Activated T-helper 1 cell treated with Interleukin-2 at 50 U/mL for 16 hours (primary cell): ENCODE measurements at places on chromosomes 5 and 9.

- DNase-seq: no peak
Measured at GRCh38 chr9:76626141-76626540, 138.1 kb upstream of the PCA3 start.

GRCh38 chr5:154757814-154758406, 2.7 kb downstream of the LARP1 start:
- DNase-seq: no peak

DNA sequence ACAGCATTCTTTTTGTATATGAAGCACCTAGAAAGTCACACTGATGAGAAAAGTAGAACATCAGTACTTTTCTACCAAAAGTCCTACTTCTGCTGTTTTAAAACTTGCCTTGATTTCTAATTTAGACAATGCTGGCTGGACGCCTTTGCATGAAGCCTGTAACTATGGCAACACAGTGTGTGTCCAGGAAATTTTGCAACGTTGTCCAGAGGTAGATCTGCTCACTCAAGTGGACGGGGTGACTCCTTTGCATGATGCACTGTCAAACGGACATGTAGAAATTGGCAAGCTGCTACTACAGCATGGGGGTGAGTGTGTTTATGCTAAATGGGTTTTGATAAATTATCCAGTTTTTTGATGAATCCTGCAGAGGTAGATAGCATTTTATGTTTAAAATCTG, 73.5 kb downstream of the SLF1 start:
- no peak for DNase-seq

DNA sequence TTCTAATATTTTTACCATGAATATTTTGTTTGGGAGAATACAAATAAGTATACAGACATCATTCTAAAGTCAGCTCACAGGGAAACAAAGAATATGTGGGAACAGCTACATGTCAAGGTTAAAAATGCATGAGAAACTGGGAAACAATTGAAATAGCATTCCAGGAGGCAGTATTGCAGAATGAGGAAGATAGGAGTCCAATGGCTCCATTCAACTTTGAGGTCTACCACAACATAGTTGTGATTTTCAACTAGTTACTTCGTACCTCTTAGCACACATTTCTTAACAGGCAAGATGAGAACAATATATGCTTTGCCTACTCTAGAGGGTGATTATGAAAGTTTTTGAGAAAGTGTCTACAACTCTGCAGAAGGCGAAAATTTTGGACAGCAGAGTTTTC, 35.2 kb upstream of the CAST start:
- no peak for DNase-seq

DNA sequence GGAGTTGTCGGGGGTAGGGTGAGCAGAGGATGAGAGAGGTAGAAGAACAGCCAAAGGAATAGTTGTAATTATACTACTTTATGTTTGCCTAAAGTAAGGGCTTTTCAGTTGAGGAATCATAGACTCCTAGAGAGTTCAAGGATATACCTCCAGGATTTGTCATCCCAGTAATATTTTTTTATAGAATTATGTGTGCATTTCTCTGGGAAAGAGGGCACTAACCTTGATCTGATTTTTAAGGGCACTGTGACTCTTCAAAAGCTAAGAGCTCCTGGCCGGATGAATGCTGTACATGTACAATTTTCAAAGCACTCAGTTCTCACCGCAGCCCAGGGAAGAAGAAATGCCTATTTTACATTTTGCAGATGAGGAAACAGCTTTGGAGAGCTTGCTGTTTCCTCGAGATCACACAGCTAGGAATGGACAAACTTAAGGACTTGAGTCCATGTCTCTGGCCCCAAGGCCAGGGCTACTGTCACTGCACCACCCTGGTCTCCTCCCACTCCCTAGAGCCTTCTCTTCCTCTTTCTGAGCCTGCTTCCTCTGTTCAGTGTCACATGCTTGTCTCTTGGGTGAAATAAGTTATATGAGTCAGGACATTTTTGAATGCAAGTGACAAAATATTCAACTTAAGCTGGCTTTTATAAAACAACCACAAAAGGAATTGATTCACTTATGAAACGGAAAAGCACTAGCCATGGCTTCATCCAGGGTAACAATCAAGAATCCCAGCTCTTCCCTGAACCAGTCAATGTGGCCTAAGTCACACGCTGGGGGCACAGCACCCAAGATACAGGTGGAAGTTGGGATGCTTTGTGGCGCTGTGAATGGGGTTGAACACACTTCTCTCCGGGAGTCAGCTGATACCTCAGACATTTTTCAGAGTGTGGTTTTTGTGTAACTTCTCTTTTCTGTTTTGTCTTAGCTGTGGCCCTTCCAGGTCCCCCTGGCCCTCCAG, 45.7 kb upstream of the TGFBR1 start:
- DNase-seq: no peak

DNA sequence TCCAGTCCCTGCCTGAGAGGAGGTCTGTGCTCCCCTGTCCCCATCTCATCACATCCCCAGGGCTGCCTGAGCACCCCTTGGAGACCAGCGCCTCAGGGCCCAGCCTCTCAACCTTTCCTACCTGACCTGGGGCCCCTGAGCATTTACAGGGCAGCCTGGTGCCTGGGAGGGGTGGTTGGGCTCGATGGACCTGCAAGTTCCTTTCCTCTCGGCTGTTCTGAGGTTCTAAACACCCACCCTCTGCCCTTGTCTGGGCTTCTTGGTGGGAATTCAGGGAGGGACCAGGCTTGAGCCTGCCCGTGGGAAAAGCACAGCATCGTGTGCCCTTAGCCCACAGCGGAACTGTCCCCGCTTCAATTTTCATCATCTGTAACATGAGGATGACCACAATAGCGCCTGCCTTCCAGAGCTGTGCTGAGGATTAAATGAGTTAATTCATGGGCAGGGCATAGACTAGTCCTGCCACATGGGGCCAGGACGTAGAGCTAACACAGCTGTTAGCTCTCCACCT, 91.0 kb upstream of the SH3PXD2B start:
- no peak for DNase-seq

DNA sequence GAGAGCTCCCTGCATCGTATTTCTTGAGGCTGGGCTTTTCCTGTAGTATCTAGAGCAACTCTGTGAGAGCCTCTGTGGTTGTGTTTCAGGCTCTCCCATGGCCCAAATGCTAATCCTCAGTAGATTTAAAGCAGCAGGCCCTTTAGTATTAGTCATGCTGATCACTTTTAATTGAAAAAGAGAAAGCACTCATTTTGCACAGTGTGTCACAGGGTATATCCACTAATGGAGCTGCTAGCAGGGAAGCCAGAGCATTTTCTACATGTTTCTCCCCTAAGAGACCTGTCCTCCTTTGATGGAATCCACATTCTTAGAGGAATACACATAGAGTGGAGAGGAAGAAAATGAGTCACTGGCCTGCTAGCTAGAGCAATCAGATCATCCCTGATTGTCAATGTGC, 348.5 kb downstream of the TMEM232 start:
- no peak for DNase-seq

- DNase-seq: no peak
Measured at GRCh38 chr9:69120380-69121154, 53.5 kb upstream of the TJP2 start.

- DNase-seq: no peak
Measured at GRCh38 chr5:78407458-78407857, 47.0 kb downstream of the SCAMP1 start.

DNA sequence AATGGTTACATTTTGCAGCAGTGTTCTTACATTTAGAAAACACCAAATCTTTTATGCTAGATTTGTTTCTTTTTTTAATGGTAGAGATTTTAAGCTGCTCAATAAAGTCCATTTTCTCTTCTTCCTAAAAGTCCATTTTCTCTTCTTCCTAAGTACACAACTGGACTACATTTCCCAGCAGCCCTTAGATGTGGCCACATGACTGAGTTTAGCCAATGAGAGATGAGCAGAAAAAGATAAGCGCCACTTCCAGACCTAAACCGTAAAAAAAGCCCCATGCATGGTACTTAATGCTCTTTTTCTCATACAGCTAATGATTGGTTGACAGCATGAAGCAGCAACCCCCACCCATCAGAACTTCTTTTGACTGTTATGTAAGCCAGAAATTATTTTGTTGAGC, 206.7 kb downstream of the FAM114A2 start:
- no peak for DNase-seq

DNA sequence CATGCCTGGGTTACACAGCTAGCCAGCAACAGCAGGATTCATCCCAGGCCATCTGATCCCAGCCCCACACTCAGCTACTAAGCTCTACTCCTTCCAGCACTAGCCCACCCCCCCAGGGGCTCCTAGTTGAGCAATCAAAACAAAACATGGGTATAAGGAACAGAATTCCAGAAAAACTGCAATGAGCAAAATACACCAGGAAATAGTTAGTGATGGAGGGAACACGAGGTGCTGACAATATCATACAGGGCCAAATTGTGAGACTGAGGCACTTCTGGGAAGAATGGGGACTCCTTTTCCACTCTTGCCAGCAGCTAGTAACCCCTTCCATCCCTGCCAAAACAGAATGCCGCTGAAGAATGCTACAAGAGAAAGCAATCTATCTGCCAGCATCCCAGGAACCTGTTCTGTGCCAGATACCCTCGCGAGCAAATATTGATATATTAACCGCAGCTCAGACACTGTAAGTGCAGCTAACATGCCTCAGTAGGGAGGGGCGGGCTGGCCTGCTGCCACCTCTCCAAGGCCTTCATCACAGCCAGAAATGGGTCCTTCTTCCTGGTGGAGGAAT, 161.4 kb downstream of the SLIT3 start:
- DNase-seq: no peak

- DNase-seq: no peak
Measured at GRCh38 chr9:135338546-135338945, 141.0 kb upstream of the PPP1R26 start.

- no peak for DNase-seq
Measured at GRCh38 chr9:82991671-82992070, 71.3 kb downstream of the RASEF start.

DNA sequence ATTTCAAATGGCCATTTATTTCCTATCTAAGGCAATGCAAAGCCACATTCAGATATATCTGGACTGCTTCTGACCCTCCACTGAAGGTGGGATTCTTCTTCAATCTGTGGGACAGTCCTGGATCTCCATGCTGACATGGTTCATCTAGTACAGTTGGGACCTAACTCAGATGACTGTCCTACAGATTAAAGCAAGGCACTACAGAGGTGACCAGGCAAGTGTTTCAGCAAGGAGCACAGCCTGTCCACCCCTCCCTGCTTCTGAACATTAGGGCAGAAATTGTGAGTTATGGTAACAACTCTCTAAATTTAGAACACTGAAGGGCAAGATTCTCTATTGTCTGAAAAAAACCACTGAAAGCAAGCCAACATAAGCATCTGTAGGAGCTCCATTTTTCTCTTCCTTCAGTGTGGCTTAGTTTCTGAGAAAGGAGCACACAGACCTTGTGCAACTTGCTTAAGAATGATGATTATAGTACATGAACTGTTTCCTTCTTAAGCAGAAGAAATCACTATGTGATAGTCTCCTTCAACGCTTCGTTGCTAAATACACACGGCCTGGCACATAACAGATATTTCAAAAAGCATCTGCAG, 62.9 kb upstream of the BARX1 start:
- DNase-seq: no peak

- DNase-seq: no peak
Measured at GRCh38 chr9:77999231-77999631, 32.4 kb downstream of the GNAQ start.

GRCh38 chr5:178931846-178932760, 8.9 kb upstream of the ZNF454 start:
- DNase-seq: no peak

- no peak for DNase-seq
Measured at GRCh38 chr9:120683150-120683549, 31.1 kb downstream of the MEGF9 start.

- DNase-seq: no peak
Measured at GRCh38 chr5:110027527-110028322, 338.0 kb downstream of the MAN2A1 start.

DNA sequence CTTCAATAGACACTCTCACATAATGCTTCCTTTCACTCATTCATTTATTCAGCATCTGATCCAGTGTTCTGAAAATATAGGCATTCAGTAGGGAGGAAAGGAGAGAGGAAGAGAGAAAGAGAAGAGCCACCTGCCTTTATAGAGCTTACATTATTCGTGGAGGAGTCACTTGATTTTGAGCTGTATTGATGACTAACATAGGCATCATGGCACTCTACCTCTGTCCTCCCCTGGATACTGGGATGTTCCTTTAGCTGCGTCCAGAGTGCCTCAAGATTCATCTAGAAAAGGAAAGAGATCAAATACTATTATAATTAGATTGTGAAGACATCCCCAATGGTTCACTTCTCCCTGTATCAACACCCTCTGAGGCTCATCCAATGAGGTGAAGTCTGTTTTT, 345.1 kb downstream of the SPATA31D1 start:
- no peak for DNase-seq

GRCh38 chr5:176540956-176541337, 3.7 kb upstream of the RNF44 start:
- DNase-seq: no peak

GRCh38 chr5:119309326-119309725, 46.5 kb upstream of the TNFAIP8 start:
- no peak for DNase-seq

DNA sequence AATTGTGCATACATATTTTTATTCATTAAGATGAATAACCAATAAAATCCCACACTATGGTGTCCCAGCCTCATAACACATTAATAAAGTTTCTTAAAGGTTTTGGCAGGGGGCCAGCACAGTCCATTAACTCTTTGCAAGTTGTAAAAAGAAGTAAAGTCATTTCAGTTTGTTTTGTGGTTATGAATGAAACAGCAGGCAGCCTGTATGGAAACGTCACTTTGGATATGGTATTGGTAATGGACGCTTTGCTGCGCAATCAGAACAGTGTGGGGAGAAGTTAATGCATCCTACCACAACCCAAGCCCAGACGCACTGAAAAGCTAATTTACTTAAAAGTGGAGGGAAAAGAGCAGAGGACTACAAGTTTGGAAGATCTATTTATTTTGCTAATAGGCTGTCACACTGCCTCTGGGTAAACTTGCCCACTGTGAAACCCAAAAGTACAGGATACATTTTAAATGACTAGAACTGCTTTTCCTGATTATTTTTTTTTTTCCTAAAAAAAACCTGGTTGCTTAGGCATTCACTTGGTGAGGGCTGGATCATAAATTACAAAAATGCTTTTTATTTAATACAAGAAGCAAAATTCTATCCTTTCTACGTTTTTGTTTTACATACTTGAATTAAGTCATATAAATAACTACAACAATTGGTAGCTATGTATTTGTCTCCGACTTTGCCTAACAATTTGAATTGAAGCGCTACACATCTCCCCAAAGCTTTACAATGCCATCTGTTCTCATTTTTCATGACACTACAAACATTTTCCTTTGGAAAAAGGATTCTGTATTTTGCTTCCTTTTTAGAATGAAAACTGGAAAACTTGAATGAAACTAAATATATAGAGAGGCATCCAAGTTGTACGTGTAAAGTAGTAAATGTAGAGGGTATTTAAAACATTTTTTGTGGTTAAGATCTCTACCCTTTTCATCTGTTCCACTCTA, 104.3 kb downstream of the NFIB start:
- no peak for DNase-seq

- DNase-seq: no peak
Measured at GRCh38 chr5:131262953-131263541, 806 bp upstream of the CDC42SE2 start.

DNA sequence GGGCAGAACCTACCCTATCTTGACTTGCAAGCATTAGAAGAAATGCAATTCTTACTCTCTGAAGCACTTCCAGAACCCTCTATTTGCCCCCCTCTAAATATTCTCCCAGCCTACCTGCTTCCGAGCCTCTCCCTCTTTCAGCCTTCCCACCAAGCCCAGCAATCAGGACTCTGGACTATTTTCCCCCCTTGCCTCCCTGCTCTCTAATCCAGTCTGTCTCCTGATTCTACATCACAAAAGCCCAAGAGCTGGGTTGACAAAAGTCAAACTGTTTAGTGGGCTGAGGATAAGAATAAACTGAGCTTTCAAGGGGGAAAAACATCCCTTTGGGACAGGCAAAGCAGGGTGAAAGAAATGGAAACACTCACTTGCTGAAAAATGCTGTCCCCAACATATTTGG, 123.2 kb upstream of the KIF2A start:
- no peak for DNase-seq
